ENCODE measurements at places on chromosomes 4 and X. TPM values are rescaled to one million over a fixed set of nuclear protein-coding genes. Genes with fewer than 3 reads are reported as not detected.

The SORBS2 gene
- 83.4 TPM for total RNA-seq

The VCX gene
- not detected for total RNA-seq

The GPR82 gene
- total RNA-seq = 0.26 TPM

The HSFX4 gene
- not detected for total RNA-seq

The PNMA5 gene
- not detected for total RNA-seq

The ASB9 gene
- total RNA-seq = 3.4 TPM

The FAT4 gene
- total RNA-seq = 118 TPM

The CXCL1 gene
- 0.42 TPM for total RNA-seq

The FMR1NB gene
- not detected for total RNA-seq

- DNase-seq = no peak
Measured at GRCh38 chrX:141443922-141444321, 140.6 kb downstream of the SPANXA1 start.

GRCh38 chr4:23631255-23631950 is 258.4 kb downstream of the PPARGC1A start:
- DNase-seq = no peak

DNA sequence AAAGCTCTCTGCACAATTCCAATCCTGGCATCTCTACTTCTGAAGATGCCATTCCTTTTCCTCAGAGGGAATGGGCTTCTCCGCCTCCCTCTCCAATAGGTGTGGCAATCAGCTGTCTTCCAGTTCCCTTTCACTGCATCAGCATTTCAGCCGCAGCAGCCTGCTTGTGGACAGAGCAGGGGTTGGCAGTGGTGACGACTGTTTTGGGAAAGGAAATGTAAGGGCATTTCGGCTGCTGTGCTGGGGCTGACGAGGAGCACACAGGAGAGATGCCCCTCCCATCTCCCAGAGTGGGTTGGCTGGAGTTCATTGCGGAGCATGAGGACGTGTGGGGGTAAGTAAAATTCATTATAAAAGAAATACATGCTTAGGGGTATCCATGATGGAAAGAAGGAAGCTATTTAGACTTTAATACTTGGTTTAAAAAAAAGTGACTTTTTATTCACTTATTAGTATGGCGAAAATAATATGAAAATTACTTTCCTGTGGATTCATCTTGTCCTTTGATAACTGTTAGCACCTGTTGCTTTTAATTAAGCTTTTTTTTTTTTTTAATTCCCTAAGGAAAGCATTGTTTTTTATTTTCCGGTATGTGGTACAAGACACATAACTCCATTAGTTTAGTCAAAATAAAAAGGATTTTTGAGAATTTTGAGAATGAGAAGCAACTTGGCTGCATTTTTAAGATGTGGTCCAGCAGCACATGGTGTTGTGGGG is at the start of gene LIMCH1:
LIMCH1 (plus strand) TSS at position 141 of the 717 bp plus-strand sequence. CDS start 67,839 bp downstream, outside the sequence.
- DNase-seq = no peak

DNA sequence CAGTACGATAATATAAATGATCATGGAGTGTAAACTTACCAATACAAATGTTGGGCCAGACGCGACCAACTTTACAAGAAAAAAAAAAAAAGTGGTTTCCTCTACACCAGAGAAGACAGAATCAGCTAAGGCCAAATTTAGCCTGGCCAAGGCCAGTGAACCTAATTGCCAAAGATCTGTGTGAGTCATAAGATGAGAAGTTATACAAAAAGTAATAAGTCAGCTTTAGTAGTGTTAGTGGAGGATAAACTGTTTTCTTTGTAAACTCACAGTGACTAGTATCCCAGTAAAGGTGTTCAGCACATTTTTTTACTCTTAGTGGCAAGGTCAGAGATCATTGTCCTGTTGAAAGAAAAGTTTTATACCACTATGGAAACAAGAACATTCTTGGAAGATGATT is 531.4 kb upstream of the TECRL start:
- DNase-seq = no peak

DNA sequence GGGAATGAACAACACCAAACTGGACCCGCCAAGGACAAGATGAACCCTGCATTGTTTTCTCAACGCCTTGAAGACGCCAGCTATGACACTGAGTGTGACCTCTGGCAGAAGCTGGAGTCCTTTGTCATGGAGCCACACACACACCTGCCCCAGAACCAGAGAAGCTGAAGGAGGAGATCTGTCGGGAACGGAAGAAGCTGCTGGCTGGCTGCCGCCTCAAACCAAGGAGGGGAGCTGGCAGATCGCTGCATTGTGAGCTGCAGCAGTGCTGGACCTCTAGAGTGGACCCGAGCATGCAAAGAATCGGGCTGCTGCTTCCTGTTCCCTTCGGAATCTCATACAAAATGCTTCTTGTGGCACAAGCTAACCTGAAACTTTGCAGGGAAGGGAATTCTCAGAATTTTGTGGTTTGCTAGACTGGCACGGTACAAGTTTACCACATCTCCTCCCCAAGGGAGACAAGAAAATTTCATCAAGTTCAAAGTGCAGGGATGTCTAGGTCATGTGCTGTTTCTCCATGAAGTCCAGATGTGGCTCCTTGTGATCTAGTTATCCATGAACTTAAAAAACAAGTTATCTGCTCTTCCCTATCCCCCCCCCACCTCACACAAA is 23.4 kb upstream of the GLRB start:
- no peak for DNase-seq

DNA sequence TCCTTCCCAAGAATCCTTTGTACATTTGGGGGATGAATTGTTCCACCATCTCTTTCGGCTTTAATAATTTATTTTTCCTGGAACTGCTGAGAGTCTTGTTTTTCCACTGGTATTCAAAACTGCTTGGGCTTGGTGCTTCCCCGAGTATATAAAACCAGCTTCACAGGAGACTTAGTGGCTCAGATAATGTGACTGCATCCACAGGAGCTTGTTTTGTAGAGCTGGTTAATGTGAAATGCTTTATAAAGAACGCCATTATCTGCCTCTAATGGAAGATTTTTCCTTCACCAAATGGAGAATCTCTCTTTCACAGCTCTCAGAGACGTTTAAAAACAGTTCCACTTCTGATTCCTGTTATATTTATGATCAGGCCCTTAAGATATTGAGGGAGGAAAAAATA is 935.5 kb downstream of the RAB28 start:
- no peak for DNase-seq

- no peak for DNase-seq
Measured at GRCh38 chrX:131332331-131332730, 43.2 kb upstream of the IGSF1 start.

GRCh38 chr4:169510617-169511016 is 101.8 kb downstream of the NEK1 start:
- DNase-seq = no peak

DNA sequence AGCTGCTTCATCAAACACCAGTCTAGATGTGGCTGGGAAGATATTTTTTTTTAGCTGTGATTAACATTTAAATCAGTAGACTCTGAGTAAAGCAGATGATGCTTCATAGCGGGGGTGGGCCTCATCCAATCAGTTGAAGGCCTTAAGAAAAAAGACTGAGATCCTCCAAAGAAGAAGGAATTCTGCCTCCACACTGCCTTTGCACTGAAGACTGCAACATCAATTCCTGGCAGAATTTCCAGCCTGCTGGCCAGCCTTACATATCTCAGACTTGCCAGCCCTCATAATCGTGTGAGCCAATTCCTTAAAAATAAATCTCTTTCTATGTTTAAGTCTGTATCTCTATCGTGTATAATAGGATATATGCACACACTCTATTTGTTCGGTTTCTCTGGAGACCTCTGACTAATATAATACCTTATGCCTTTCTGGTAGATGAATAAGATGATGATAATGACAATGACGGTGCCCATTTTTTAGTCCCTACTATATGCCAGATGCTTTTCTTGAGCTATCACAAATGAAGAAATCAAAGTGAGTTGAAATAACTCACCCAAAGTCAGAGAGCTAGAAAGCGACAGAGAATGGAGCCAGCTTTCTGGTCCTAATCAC is 66.1 kb upstream of the SOD3 start:
- DNase-seq = no peak

GRCh38 chrX:15838017-15838416 is 16.6 kb downstream of the AP1S2 start:
- DNase-seq = no peak

GRCh38 chr4:24888475-24889344 is 24.1 kb downstream of the CCDC149 start:
- no peak for DNase-seq

- no peak for DNase-seq
Measured at GRCh38 chr4:73832651-73833237, 3.7 kb upstream of the CXCL6 start.

DNA sequence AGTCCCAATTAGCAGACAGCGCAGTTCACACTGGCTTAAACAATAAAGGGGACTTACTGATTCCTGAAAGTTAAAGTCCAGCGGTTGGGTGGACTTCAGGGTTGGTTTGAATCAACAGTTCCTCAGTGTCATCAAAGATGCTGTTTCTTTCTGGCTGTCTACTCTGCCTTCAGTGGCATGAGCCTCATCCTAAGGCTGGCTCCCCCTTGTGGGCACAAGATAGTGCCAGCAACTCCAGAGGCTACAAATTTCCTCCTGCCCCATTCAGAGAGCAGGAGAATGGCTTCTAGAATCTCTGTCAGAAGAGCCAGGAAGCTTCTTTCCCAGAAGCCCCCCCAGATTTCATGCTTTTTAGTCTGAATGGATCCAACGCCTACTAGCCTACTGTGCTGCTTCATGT is 82.4 kb upstream of the MTM1 start:
- no peak for DNase-seq

DNA sequence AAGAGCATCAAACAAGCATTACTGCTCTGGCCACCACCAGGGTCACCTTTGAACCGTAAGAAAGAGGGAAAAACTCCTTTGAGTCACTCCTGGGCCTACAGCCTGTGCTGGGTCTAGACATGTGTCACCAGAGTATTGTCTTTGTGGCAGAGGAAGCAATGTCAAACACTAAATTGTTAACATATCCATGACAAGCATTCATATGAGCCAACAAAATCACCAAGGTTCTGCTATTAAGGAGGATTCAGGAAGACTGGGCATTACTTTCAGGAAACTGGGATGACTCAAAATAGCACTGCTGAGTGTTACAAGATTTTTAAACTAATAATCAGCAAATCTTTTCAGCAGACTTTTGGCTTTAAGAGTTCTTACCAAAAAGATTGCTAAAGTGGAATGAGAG is 28.1 kb downstream of the LGI2 start:
- no peak for DNase-seq

DNA sequence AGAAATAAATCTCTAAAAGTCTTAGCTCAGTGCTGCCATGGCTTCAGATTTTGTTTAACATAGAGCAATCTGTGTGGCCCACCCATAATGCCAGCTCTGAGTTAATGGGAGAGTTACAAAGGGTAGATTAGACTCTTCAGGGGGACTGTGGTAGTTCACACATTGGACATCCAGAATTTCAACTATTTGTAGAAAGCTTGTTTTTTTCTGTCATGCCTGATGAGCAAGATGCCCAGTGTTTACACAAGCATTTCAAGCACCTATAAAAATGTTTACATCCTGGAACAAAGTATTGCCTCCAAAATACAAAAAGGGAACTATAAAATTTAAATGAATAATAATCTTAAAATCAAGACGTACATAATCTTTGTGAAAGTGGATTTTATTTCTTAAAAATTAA is 43.0 kb upstream of the FAM9A start:
- no peak for DNase-seq

GRCh38 chrX:119156241-119156640 is 28.6 kb upstream of the KIAA1210 start:
- no peak for DNase-seq

DNA sequence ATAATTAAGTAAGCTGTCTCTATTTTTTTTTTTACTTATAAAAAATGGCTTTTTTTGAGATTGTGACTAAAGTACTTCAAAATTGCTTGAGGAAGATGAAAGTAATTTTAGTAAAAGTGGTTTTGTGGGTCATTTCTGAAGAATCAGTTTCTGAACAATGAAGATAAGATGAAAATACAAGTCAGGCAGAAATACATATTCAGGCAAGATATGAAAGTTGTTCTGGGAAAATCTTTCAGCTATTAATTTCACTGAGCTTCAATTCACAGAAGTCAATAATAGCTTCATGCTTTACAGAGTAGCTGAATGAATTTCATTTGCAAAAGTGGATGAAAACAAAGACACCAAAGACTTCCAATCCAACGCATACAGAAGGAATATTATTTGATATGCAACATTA is 305.2 kb upstream of the ARSJ start:
- no peak for DNase-seq
